Colonic mucosa (tissue), 4 donors: ENCODE measurements at places on chromosomes 6 and 20. TPM values are rescaled to one million over a fixed set of nuclear protein-coding genes. Genes with fewer than 3 reads are reported as not detected.

GRCh38 chr20:6802227-6802626 is 34.7 kb downstream of the BMP2 start:
- no peaks in the 10 kb centered on the region for H3K27me3 ChIP-seq
- no peak for DNase-seq
- H3K4me3 ChIP-seq, result no peak overlapping the region
- no peak overlapping the region for H3K27ac ChIP-seq

- H3K27me3 ChIP-seq, result no peaks in the 10 kb centered on the region
- peak overlapping the region; percentile 99 for H3K27ac ChIP-seq
- peak overlapping the region; percentile 92 for H3K4me3 ChIP-seq
Measured at GRCh38 chr6:7108196-7108963, 619 bp downstream of the RREB1 start.

GRCh38 chr20:44423480-44423879 is 52.2 kb upstream of the TTPAL start:
- H3K27ac ChIP-seq, result no peak overlapping the region
- no peak for DNase-seq
- H3K4me1 ChIP-seq, result no peaks in the 10 kb centered on the region
- no peak overlapping the region for H3K4me3 ChIP-seq
- no peaks in the 10 kb centered on the region for H3K27me3 ChIP-seq

DNA sequence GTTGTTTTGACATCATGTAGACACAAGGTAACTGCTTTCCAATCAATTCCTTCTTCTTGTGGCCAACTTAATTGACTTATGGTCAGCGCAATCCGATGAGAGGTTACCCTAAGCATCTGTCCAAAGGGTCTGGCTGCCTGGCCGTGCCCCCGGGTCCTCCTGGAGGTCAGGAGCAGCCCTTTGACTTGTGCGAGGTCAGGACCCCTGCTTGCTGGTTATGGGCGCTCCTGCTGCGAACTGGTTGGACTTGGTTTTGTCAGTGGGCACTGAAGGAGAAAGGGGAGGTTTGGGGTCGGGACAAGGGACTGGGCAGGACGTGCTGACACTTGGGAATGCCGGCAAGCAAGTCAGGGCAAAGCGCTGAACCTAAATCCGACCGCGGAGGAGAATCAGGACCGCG is 215.6 kb downstream of the QKI start:
- no peak overlapping the region for H3K27ac ChIP-seq
- no peak for DNase-seq
- no peaks in the 10 kb centered on the region for H3K36me3 ChIP-seq
- H3K4me3 ChIP-seq, result no peak overlapping the region
- no peaks in the 10 kb centered on the region for H3K4me1 ChIP-seq

DNA sequence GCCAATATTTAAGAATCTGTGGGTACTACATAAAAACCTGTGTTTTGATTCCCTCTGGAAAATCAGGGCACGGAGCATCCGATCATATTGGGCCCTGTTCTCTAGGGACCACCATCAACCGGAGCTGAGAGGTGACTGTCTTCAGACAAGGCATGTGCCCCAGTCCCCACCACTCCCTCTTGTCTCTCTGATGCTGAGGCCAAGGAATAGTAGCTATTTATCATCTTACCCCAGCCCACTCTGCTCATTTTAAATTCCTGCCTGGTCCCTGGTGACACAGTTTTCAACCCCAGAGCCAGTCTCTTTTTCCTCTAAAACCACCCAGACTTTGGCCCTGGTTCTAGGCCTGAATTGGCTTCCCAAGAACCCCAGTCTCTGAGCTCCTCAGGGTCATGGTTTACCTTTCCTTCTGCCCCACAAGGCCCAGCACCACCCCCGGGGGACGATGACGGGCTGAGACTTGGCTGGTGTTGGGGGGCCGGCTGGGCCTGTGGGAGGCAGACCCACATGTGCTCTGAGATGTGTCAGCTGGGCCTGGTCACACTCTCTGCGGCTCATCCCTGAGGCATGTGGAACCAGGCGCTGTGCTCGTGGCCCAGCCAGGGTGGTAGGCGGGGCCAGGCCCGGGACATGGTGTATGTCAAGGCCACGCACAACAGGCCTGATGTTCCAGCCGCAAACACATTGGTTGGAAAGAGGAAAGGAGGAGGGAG is 114.4 kb downstream of the CEBPB start:
- H3K36me3 ChIP-seq, result no peaks in the 10 kb centered on the region
- H3K4me1 ChIP-seq, result peaks cover 13% of the 10 kb centered on the region
- peak overlapping the region; percentile 77 for H3K27ac ChIP-seq
- no peaks in the 10 kb centered on the region for H3K27me3 ChIP-seq
- H3K4me3 ChIP-seq, result no peak overlapping the region
- peak; percentile 73 for DNase-seq

DNA sequence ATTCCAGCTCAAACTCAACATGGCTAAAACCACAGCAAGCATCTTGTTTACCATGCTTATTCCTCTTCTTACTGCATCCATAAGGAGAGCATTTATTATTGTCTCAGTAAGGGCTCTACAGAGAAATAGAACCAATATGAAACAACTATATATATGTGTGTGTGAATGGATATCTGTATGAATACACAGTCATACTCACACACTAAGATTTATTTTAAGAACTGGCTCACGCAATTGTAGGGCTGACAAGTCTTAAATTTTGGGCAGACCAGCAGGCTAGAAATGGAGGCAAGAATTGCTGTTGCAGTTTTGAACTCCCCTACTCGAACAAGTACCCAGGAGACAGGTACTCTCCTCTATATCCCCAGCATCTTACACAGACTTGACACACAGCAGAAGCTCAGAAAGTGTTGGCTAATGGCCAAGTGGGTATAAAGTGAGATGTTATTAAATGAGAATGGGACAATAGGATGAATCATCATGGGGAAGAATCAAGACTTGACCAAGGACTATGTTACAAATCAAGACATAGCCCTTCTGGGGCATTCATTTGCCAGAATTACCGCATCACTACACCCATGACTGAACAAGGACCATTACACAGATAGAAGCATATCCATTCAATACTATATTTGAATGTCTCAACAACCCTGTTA is 13.0 kb downstream of the ZHX3 start:
- no peak overlapping the region for H3K4me3 ChIP-seq
- H3K27me3 ChIP-seq, result no peaks in the 10 kb centered on the region
- no peak overlapping the region for H3K27ac ChIP-seq
- no peak for DNase-seq
- no peaks in the 10 kb centered on the region for H3K36me3 ChIP-seq

Gene NMBR
- total RNA-seq, result not detected
